Renal cortex interstitium (tissue), 15 donors: ENCODE measurements at places on chromosomes 5 and 9. TPM values are rescaled to one million over a fixed set of nuclear protein-coding genes. Genes with fewer than 3 reads are reported as not detected.

GRCh38 chr5:65801352-65801783, 79.4 kb downstream of the NLN start:
- DNase-seq: no peak

DNA sequence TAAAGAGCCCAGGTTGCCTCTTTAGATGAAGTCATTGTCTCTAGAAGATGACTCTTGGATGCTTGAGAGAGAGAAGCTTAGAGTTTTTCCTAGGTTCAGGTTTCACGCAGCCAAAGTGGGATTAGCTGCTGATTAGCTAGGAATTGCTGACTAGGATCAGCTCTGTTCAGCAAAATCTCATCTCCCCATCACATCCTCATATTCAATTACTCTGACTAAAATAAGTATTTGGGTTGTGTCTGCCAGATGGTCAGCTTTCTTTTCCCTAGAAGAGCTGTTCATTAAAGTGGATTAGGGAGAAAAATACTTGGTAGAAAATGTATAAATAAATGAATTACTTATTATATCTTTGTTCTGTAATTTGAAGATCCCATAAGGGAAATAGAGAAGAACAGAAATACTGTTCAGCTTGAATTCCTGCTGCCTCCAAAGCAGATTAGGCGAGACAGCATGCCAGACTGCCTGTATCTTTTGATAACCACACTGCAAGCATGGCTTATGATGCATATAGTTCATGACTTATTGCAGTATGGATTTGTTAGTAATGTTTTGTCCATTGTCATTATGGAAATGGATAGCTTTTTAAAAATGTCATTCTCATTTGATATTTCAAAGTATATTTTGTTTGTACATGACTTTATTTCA, 184.8 kb upstream of the CD180 start:
- DNase-seq: no peak

DNA sequence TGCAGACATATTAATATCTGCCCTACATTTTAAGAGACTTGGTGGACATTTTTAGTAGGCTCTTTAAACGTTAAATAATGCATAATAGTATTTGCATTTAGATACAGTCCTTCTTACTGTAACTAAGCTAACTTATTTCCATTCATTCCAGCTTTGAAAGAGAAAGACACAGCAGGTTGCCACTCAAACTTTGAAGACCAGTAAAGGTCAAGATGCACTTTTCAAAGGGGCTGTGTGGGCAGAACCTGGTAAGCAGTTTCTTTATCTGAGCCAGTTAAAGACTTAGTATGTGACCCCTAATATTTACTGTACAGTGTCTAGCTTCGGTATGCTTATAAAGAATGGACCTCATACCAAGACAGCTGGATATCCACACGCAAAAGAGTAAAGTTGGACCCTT, 20.8 kb downstream of the PLGRKT start:
- DNase-seq: no peak

GRCh38 chr9:134466869-134467616, 140.8 kb downstream of the RXRA start:
- no peak for DNase-seq

GRCh38 chr9:109477258-109478050, 20.7 kb downstream of the PTPN3 start:
- DNase-seq: no peak

Gene PCDHA8
- polyA plus RNA-seq: 0.09 TPM
